ENCODE measurements at places on chromosomes 3 and 15.
A peak's percentile ranks its signal among the peaks of the same experiment; 100 is the strongest.

DNA sequence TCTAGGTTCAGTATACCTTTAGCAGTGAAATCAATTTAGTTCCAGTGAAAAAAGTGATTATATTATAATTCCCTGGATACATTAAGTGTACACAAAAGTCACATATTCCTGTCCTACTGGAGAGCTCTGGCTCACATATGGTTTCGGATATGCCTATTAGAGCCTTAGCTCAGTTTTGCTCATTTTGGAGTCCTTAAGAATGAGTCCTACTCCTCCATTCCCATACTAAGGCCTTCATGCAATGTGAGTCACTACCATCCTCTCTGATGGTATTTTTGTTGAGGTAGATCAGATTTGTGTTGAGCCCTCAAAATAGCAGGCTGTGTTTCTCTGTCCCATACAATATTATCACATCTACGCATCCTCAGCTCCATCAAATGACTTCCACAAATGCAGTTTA lies 294.2 kb upstream of the COL8A1 start:
- DNase-seq, result no peak

DNA sequence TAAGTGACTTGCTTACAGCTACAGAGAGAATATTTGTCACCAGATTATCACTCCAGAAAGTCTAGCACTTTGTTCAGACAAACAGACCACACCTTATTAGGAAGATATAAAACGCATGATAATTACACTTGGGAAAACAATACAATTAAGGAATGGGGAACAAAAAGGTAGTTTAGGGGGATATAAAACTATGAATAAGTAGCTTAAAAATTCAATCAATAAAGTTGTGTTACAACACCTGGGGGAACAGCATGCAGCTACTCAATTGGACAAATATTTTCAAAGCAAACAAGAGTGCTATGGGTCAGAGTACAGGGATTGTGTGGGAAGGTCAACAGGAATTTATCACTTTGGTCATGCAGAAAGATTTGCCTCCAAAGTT lies 15.1 kb downstream of the CLDN1 start:
- DNase-seq, result no peak

DNA sequence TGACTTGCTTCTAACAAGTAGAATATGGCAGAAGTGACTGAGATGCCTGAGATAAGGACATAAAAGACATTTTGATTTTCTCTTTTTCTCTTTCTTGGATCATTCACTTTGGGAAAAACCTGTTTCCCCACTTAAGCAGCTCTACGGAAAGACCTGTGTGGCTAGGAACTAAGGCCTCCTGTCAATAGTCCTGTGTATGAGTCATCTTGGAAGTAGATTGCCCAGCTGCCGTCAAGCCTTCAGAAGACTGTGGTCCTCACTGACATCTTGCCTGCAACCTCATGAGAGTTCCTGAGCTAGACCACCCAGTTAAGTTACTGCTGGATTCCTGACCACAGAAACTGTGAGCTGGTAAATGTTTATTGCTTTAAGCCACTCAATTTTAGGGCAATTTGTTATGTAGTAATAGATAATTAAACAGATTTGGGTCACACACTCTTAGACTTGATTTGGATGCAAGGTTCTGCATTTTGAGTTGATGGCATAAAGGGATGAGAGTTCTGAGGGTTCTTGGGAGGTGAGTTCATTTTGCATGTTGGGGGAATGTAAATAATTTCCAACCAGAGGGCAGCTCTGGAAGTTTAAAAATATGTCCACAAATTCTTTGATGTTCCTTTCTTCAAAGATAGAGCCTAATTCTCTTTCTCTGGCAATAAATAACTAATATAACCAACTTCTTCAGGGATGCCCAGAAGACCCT lies 229.2 kb downstream of the SQOR start:
- DNase-seq, result no peak

DNA sequence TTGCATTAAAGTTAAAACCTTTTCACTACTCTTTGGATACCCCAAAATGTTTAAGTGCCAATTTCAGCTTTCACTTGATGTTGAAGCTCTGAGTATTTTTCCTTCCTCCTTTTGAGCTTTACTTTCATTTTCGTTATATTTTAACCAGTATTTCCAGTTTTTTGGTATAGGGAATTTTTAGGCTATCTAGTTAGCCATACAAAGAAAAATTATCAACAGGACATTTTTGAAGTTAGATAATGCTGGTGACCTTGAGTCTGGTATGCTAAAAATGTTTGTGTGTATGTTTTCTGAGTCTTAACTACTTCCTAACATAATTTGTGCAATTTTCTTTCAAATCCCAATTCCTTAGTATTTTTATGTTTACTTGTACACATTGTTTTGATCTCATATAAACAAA lies 284.8 kb downstream of the OTOL1 start:
- no peak for DNase-seq

GRCh38 chr15:58517252-58517681 lies 85.5 kb downstream of the LIPC start:
- no peak for DNase-seq

GRCh38 chr15:79977431-79978054 lies 6.5 kb upstream of the BCL2A1 start:
- DNase-seq, result no peak

DNA sequence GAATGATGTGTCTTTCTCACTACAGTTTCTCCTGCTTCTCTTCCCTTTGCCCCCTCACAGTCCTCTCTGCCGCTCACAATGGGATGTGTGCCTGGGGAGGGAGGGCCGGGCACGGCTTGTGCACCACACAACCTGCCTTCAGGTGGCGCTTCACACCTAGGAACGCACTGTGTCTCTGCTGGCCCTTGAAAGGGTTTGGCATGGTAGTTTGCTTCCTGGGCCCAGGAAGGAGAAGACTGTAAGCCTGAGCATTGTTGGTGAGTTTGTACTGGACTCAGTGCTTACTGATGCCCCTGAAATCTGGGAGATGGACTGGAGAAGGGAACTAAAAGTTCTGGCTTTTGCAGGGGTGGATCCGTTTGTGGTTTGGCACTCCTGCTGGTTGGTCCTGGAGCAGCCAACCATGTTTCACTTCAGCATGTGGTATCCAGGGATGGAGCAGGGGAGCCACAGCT lies 9.2 kb downstream of the ALPK3 start:
- no peak for DNase-seq

DNA sequence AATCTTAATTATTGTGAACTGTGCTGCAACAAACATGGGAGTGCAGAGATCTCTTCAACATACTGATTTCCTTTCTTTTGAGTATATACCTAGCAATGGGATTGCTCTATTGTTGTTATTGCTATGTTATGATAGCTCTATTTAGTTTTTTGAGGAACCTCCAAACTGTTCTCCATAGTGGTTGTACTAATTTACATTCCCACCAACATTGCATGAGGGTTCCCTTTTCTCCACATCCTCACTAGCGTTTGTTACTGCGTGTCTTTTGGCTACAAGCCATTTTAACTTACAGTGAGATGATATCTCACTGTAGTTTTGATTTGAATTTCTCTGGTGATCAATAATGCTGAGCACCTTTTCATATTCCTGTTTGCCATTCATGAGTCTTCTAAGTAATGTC lies 45.5 kb upstream of the TNFSF10 start:
- DNase-seq, result no peak

DNA sequence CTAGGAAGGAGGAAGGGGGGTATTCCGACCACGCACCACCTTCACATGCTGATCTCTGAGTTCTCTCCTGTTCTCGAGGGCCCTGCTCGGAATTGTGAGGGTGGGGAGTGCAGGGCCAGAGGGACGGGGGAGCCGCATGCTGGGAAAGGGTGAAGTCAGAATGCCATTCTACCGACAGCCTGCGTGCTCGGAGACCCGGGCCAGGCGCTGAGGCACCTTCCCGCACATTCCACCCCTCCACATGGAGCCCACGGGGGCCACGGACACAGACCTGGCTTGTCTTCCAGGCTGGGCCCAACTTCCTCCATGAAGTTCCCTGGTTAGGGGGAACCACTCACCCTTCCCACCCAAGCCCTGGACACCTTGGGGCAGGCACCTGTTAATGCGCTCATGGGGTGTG lies 28.7 kb upstream of the PIGZ start:
- DNase-seq, result peak; percentile 6

DNA sequence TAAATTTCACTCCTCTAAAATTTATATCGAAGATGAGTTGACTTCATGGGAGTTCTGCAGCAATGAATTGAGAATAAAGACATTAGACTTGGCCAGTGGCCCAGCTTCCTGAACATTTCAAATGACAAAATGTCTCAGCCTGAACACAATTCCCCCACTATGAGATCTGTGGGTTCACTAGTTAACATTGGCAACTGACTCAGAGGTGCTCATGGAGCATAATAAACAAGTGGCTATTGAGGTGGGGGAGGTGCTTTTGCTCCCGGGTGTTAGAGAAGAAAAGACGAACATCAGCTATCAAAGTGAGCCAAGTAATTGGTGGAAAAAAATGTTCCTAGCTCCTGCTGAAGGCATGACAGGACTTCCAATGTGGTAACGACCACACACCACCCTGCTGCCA lies 6.3 kb downstream of the ATP13A4 start:
- no peak for DNase-seq

GRCh38 chr3:186515125-186515524 lies 29.1 kb downstream of the CRYGS start:
- DNase-seq, result no peak

GRCh38 chr3:41684797-41685735 lies 276.8 kb downstream of the ULK4 start:
- no peak for DNase-seq

DNA sequence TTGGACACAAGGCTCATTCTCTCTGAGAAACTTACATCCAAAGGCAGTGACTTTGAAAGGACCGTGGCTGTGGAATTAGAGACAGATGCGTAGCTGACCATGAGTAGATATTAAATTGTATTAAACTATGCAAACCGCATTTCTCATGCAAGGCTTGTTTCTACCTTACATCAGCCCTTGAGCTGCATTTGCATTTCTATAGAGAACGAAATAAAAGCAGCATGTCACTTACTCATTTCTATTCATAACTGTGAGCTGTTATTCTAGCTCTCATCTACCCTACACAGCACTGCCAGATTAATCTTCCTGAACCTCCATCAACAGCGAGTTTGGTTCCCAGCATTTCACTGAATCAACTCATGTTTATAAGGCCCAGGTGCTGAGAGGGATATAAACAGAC lies 72.3 kb downstream of the THSD4 start:
- no peak for DNase-seq

DNA sequence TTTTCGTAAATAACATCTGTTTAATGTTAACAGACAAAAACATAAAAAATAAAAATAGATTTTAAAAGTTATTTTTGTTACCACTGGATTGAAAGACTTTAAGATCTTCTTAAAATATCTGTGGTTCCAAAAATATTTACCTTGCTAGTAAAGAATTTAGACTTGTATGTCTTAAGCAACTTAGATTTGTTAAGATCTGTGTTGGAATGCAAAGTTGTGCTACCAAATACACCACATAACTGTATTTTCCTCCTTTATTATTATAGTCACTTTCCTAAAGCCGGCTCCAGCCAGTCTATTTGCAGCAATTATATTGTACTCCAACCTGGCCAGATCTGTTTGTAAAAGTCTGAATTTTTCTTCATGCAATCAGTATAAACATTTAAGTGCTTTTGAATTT lies 63.7 kb downstream of the SPRED1 start:
- no peak for DNase-seq

DNA sequence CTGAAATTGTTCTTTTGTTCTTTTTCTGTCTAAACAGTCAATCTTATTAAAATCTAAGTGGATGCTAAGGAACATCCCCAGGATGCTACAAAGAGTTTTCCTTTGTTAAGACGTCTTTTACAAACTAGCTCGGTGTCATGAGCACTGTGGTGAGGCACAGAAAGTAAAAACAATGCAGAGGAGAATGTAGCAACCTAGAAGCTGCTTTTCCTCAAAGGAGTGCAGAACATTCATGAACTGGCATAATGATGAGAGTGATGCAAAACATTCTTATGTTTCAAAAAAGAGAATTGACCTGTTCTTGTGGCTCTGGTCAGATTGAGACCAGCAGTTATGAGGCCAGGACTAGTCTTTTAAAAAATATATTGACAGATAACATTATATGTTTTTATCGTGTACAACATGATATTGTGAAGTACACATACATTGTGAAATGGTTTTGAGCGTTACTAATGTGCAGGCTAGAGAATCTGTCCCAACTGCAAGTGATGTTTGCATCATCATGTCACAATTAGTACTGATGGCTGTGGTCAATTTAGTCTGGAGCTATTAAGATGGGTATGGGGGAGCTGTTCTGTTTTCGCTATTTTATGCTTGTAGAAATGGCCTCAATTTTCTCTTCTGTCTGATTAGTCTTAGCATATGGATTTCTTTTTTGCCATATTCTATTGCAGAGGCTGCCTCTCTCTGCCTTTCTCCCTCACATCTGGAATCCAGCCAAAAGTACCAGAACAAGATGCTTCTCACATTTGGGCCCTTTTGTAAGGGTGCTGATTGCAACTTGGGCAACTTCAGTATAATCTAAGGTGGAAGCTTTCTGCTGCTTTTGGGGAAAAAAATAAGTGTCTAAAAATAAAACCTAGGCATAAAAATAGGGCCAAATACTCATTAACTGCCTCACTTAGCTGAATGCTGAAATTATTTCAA lies 50.2 kb downstream of the HHLA2 start:
- no peak for DNase-seq

- no peak for DNase-seq
These were observed 139.2 kb upstream of the EOMES start for GRCh38 chr3:27861046-27862036.

DNA sequence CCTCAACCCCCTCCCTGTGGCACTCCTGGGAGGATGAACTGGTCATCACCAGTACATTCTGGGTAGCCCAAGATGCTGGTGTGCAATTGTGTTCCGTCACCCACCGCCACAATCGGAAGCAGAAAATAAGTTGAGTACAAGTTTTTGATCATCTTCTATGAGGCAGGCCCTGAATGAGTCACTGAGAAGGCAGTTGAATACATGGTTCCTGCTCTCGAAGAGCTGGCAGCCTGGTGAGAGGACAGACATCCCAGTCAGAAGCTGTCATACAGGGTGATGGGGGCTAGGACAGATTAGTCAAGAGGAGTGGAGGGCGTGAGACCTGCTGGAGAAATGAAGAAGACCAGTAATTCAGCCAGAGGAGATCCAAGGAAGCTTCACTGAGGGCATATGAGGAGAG lies 6.2 kb downstream of the CEMIP start:
- DNase-seq, result no peak

Data from posterior cingulate gyrus (tissue), 11 donors.